ENCODE measurements at places on chromosomes 3 and 15.
A peak's percentile ranks its signal among the peaks of the same experiment; 100 is the strongest.

GRCh38 chr3:155089495-155089894 is 9.4 kb downstream of the MME start:
- DNase-seq: no peak

GRCh38 chr3:115667738-115668065 is 44.4 kb downstream of the GAP43 start:
- DNase-seq: no peak

GRCh38 chr3:190401963-190402362 is 14.0 kb downstream of the CLDN16 start:
- no peak for DNase-seq

- no peak for DNase-seq
Measured at GRCh38 chr3:176514297-176514696, 683.0 kb downstream of the TBL1XR1 start.

GRCh38 chr15:33584797-33585196 is 274.0 kb downstream of the RYR3 start:
- DNase-seq: no peak

DNA sequence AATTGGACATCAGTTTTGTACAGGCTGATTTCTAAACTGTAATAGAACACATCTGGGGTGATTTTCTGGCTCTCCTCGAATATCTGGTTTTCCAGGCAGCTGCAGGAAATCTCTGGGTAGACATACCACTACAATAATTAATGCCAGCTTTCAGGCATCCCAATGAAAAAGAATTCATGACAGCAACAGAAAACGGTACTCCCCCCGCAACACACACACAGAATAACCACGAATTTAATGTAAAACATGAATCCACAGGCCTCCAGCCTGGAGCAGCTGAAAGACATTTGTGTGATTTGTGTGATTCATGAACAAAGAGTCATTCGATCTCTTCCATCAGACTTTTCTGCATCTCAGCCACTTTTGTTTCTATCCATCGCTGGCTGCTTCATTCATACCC is 262.2 kb downstream of the MAGI1 start:
- no peak for DNase-seq

DNA sequence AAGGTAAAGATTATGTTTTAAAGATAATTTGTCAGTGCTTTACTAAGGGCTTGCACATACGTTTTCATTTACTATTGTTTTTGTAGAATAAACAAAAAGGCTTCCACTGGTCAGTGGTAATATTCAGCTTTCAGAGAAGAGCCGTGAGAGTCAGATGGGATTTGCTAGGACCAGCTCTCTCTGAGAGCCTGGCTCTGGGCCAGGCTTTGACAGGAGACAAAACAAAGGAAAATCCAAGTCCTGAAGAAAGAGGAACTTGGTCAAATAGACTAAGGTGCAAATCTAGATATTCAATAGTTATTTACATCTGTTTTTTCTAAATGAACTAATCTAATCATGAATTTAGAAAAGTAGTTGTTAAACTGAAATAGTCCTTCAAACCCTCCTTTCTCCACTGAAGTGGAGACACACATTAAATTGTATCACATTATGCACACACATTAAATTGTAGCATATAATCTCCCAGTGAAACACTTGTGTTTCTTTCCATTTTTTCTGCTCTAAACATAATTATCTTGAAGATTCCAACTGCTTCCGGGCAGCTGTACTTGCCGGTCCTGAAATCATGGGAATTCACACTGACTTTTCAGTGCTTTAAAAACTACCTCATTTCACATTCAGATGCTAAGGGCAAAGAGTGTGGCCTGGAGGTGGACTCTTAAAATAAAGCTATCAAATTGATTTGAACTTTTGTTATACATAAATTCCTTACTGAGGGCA is 55.1 kb upstream of the FILIP1L start:
- no peak for DNase-seq

- DNase-seq: no peak
Measured at GRCh38 chr3:81214631-81215030, 546.8 kb downstream of the GBE1 start.

- DNase-seq: no peak
Measured at GRCh38 chr15:43095243-43095642, 10.6 kb downstream of the UBR1 start.

DNA sequence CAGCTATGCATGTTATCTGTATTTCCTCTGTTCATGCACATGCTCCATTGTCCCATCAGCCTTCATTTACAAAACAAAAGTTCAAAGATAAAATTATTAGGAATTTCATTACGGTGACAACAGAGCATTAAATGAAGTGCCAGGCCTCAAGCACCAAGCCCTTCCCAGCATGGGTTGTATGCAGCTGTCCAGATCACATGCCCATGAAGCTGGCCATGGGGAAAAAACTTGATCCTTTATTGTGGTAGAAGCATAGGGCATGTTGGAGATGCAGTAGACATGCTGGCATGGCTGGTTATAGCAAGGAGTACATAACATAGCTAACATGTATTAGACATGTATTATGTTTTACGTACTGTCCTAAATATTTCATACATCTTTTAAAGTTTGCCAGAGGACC is 4.1 kb upstream of the THRB start:
- no peak for DNase-seq

DNA sequence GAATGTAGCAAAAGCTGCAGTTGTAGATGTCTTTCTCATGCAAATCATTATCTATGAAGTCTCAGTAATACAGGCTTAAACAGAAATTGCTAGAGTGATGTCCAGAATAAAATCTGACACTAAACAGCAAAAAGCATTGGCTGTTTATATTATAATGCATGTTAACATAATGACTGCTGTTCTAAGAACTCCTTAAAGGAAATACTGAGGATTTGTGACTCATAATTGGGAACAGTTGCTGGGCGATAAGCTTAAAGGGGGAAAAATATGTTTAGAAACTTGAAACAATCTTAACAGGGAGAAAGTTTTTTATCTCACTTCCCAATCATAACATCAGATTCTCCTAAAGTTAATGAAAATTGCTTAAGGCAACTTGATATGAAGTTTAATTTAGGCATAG is 17.5 kb downstream of the TIPARP start:
- no peak for DNase-seq

DNA sequence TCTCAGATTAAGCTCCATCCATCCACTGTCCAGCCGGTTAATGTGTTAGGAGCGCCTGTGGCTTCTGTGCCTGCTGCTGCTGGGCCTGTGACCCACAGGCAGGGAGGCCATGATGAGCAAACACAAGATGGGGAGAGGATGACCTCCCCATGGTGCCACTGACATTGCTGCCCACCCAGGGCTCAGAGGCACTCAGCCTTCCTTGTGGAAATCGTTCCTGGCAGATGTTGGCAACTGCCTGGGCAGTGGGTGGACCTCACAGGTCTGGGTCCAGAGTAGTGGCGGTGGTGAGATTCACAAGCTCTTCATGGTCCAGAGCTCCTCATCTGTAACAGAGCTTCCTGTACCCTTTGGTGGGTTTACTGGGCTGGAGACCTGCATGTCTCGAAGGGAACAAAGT is 38.6 kb downstream of the SCN5A start:
- DNase-seq: no peak

DNA sequence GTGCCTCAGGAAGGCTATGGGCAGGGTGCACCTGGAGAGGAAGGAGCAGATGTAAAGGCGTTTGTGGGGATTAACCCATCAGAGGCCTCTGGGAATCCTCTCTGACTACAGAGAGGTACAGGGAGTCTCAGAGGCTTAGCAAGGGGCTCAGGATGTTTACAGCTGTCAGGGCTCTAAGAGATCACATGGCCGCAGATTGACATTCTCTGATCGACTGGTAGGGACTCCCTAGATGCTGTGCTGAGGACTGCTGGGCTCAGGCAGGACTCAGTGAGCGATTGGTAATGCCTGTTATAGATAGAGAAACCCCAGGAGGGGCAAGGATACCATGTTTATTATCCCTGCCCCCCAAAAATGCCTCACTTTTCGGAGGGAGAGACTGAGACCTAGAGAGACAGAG is 103.5 kb downstream of the CORO2B start:
- DNase-seq: no peak

DNA sequence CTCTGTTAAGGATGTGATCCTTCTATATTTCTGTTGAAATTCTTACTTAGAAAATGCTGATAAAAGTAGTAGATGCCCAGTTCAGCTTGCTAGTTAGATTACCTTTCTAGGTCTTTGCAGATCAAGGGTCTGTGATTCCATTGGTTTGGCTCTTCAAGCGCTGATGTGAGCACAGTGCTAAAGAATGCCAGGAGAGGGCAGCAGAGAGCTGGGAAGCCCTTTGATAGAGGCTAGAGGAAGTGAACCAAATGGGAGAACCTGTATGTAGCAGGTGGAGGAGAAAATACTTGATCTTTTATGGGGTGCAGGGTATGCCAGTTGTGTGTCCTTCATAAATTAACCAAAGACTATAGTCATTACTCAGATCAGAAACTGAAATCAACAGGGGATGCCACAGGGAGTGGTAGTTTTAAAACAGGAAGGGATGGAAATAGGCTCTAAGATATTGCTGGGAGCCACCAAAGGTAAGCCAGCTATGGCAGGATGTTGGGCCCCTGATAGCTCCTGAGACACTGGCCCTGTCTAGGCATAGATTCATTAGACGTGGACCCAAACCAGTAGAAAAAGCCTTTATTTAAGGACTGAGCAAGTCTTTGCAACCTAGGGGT is 677.4 kb downstream of the SQOR start:
- DNase-seq: peak; percentile 18

DNA sequence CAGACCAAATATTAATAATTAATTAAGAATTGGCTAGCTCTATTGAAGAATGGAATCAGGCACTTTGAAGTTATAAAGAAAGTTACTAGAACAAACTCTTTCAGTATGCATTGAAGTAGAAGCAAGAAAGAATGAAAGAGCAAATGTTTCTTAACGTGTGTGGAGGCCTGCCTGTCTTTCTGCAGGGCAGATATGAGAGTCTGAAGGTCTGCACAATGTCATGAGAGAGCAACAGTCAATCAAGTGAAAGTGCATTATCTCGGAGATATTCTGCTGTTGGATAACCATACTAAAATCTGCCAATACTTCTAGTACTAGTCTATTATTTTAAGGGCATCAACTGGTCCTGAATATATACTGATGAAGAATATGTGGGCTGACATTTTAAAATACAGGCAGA is 1270.8 kb downstream of the ZPLD1 start:
- DNase-seq: no peak

- no peak for DNase-seq
Measured at GRCh38 chr3:99286266-99286845, 352.0 kb upstream of the COL8A1 start.

DNA sequence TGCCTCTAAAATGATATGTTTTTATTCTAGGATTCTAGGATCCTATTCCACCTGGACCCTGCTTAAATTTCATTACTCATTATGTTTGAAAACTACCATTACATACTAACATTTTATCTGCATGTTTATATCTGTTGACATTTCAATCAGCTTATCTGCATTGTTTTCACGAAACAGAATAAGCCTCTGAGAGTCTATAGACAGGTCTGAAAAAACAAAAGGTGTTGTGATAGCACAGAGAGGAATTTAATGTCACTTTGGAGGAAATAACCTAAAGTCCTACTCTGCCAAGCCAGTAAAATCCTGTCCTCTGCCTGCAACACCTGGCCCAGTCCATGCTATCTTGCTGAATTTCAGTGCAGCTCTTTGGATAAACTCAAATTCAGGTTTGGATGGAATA is 315.2 kb downstream of the ZBTB20 start:
- no peak for DNase-seq

DNA sequence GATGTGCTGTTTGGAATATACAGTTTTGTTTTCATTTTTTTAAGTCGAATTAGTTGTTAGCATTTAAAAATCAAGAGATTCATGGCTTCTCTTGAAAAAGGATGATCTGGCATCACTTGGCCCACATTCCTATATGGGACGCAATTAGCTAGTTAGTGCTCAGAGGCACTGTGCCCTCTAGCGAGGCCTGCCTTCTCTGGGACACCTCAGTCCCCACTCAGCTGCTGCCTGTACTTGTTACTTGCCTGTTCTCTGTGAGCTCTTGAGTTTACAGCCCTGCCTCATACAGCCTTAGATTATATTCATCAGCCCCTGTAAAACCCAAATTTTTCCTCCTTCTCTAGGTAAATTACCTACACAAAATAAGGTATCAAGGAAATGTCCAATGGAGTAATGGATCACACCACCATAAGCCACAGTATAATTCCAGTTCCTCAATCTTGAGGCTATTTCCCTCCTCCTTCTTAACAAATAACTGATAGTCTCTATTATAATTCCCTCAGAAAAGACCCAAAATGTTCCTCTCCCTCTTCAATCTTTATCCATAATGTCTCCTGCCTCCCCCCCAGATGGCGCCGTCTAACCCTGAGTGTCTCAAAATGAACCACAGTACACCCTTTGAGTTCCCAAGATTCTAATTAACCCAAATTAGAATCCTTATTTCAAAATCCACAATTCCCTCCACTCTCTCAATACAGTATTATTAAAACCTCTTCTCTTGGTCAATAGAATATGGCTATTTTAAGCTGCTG is 2.7 kb downstream of the ZMAT3 start:
- DNase-seq: peak; percentile 24

GRCh38 chr3:183538486-183538885 is 17.0 kb downstream of the KLHL6 start:
- DNase-seq: no peak

DNA sequence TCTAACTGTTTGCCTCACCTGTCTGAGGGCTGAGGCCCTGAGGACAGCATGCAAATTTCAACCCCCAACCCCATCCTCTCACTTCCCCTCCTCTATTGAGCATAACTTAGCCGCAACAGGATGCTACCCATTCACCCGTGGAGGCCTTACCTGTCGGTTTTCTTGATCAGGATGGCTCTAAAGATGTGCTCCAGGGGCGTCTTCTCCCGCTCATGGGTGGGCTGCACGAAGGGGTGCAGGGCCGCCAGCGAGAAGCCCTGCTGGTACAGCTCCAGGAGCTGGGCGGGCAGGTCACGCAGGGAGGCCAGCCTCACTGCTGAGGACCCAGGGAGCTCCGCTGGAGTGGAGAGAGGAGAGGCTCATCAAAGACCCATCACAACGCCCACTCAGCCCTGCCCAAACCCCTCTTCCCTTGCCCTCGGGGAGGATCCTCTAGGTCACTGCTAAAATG is 79.8 kb downstream of the RFTN1 start:
- no peak for DNase-seq

GRCh38 chr3:29594261-29594660 is 313.4 kb downstream of the RBMS3 start:
- DNase-seq: no peak

DNA sequence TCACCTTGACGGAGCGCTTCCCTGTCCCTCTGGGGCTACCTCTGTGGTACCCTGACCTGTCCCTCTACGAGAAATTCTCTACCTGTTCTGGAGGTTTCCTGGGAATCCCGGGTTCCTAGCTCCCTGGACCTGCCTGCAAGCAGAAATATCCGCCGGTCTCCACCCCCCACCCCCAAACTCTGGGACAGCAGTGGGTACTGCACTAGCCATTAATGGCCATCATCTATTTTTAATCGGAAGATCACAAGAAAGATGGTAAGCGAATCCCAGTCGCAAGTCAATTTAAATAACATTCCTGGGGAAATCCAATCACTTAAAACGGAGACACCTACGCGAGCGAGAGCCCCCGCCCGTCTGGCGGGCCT is 429 bp upstream of the C3orf80 start:
- no peak for DNase-seq

DNA sequence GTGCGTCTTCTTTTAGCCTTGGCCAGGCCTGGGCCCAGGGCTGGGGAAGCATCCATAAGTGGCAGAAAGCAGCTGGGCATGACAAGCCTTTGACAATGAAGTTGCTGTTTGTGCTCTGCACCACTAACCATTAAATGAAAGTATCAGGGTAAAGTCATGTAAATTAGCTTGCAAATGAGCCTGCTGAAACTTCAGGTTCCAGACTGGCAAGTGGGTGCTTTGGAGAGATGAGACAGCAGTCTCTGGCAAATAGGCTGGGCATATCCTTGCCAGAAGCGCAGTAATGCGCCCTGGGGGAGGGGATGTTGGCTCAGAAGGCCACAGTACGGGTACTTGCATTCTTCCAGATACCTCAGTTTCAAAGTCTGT is 40.7 kb downstream of the RAB6B start:
- no peak for DNase-seq

All from T follicular helper cell (primary cell).